M059J (cell line): ENCODE measurements at places on chromosomes 2 and 18. TPM values are rescaled to one million over a fixed set of nuclear protein-coding genes. Genes with fewer than 3 reads are reported as not detected.

- DNase-seq, result no peak
These were observed 4.6 kb downstream of the IL1RL1 start for GRCh38 chr2:102315921-102316320.

DNA sequence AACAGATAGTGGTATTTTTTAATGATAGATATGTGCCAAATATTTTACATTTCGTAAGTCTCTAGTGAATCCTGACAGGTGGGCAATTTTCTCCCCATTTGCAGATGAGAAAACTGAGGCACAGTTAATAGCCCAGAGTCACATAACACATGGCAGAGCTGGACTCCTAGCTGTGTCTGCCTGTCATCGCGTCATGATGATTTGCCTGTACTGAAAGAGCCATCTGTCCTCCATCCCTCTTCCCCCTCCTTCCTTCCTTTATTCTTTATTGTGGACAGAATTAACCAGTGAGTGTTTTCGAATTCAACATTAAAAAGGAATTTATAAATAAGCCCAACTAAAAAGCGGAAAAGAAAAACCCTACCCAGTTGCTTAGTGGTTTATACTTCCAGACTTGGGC lies 3.2 kb downstream of the DNAJB2 start:
- no peak for DNase-seq

DNA sequence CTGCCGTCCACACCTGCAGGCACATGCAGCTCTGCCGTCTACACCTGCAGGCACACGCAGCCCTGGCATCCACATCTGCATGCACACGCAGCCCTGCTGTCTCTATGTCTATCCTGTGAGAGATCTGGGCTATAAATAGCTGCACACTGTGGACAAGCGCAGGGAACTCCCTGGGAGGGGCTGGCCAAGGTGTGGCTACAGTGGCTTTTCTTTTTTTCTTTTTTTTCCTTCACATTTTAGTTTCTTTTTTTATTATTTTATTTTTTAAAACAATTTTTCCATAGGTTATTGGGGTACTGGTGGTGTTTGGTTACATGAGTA lies 42.0 kb downstream of the TMEM182 start:
- DNase-seq, result no peak

GRCh38 chr18:10074110-10074509 lies 160.3 kb downstream of the VAPA start:
- no peak for DNase-seq

DNA sequence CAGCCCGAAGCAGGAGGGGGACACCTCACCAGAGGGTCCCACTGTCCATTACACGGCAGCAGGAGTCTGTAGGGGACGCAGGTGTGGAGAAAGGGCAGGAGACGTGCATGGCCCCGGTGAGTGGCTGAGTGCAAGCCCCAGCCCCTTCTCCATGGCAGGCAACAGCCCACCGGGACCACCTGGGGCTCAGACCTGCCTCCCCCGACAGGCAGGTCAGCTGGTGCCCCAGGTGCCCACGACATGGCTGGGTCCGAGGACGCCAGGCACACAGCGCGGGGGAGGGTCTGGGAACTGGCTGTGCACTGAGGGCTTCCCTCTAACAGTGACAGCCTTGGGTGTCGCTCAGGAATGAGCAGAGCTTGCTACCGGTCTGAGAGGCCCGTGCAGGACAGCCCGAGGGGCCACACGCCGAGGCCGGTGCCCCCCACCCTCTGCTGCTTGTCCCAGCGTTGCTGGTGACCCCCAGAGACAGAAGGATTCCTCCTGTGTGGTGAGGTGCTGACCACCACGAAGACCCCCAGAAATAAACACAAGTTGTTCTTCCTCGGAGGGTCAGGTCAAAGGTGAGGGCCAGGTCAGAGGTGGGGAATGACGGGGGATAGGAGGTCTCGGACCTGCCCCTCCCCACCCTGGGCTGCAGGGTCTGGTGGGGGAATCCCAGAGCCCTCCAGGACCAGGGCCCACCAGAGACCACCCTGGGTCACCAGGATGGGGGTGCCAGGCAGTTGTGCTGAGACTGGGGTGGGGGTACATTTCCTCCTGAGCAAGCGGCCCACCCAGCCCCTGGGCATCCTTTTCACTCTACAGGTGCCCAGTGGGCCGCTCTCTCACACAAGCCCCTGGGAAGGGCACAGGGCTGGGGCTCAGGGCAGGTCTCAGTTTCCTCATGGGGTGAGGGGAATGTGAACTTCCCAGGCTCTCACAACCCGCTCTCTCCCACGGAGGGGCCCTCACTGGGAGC lies 50.6 kb downstream of the SLC66A2 start:
- DNase-seq, result no peak

GRCh38 chr18:25253136-25253535 lies 98.8 kb downstream of the ZNF521 start:
- peak; percentile 68 for DNase-seq

- no peak for DNase-seq
These were observed 386.2 kb upstream of the HNRNPA3 start for GRCh38 chr2:176826356-176826755.

- DNase-seq, result peak; percentile 48
These were observed 28.8 kb downstream of the COLEC12 start for GRCh38 chr18:471716-472115.

DNA sequence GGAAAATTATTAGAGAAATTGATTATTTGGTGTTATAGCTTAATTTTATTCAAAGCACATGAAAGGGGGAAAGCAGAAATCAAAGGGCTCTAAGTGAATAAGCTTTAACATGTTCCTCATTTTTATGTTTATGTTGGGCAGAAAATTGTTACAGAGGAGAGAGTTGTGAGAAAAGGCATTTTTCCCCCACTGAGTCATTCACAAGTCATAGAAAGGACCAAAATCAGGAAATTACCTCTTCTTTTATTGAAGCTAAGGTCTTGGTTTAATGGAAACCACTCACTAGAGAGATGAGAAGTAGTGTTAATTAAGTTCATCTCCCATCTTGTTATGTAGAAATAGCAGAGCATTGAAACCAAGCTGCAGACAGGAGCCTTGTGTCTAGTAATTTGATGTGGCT lies 175.3 kb upstream of the THUMPD2 start:
- peak; percentile 36 for DNase-seq

GRCh38 chr18:43876748-43877147 lies 599.5 kb upstream of the SYT4 start:
- DNase-seq, result no peak

- no peak for DNase-seq
These were observed 215.2 kb upstream of the THSD7B start for GRCh38 chr2:136550181-136550580.

Gene TNFRSF11A
- 1.3 and 3.8 TPM in 2 replicates for total RNA-seq

Gene CHRND
- total RNA-seq, result not detected in 2 replicates

Gene PDE11A
- total RNA-seq, result 0.49 and 2.0 TPM in 2 replicates
